ENCODE measurements at places on chromosomes 4 and X.
A peak's percentile ranks its signal among the peaks of the same experiment; 100 is the strongest.

GRCh38 chr4:87128006-87128705 is 92.3 kb downstream of the KLHL8 start:
- no peak for DNase-seq

DNA sequence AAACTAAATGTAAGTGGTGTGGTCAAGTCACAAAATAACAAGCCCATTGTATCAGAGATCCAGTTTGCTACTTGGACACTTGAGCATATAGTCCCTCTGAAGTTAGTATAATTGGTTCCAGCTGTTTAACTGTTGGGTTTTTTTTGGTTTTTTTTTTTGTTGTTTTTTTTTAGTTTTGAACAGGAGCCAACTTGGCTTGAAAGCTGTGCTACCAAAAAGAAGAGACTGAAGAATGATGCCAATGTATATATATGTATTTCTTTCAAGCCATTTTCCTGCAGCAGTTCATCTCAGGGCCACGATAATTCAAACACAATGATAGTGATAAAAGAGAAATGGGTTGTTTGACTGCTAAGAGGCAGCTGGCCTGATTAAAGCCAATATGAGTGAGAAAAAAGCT is 138.3 kb downstream of the PCDH18 start:
- no peak for DNase-seq

GRCh38 chr4:24778464-24779225 is 16.7 kb upstream of the SOD3 start:
- DNase-seq: no peak

GRCh38 chr4:71828470-71828869 is 44.6 kb upstream of the GC start:
- DNase-seq: no peak

GRCh38 chrX:138073626-138074025 is 507.7 kb downstream of the ZIC3 start:
- no peak for DNase-seq

GRCh38 chrX:103540145-103540544 is 20.9 kb upstream of the RAB40A start:
- no peak for DNase-seq

DNA sequence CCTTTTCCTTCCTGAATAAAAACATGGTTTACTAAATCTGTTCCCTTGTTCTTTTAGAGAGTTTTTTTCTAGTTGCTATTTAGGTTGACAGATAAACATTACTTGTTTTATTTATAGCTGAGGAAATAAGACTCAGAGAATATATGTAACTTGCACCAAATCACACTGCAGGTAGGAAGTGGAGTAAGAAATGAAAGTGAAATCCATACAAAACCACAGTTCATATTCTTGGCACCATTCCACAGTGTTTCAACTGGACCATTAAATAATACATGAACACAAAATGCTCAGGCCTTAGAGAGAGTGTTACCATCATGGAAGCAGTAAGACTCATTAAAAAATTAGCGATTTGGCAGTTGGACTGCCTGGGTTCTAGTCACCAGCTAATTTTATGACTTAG is 326.9 kb upstream of the SLIT2 start:
- DNase-seq: no peak

DNA sequence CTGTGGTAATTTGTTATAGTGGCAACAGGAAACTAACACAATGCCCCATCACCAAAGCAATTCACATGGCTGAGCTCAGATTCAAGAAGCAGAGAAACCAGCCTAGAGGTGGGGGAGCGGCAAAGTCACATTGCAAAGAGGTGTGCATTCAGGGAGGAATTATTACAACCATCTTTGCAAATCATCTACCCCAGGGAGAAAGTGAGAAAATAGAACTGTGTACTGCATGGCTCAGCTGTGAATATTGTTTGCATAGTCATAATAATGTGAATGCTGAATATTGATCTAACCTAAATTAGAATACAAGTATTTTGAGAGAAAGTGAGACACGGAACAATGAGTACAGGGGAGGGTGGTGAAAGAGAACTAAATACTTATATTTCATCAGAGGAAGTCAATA is 387.9 kb downstream of the BCOR start:
- DNase-seq: no peak

DNA sequence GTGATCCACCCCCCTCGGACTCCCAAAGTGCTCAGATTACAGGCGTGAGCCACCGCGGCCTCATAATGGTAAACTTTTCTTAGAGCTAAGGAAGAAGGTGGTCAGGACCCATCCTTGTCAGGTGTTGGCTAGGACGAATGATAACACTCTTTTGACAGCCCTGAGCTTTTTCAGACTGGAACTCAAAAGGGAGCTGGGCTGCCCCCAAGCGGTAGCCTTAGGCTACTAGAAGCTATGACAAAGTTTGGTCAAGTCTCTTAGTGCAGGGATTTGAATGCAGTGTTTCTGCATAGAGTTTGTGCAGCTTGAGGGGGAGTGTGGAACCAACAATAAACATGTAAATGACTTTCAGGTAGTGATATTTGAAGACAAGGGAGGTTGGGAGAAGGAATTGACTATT is 11.8 kb upstream of the HSD17B10 start:
- peak; percentile 63 for DNase-seq

- DNase-seq: no peak
Measured at GRCh38 chr4:133638751-133639150, 489.7 kb downstream of the PCDH10 start.

- no peak for DNase-seq
Measured at GRCh38 chr4:38188631-38189101, 228.5 kb downstream of the PTTG2 start.

GRCh38 chr4:7679406-7680040 is 244.8 kb upstream of the PSAPL1 start:
- peak; percentile 11 for DNase-seq

DNA sequence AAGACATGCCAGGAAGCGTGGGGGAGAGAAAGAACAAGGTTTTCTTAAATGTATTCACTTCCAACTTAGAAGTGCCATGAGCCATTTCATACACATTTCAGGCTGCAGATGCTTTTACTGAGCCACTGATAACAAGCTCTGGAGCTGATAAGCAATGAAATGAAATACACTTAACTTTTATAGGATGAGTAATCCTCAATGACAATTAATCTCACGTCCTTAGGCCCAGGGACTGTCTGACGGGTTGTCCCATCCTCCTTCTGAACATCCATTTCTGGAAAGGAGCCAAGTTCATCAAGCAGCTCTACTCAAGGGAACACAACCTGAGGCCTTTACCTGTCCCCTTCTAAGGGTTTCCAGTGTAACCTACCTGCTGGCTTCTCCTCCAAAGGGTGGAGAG is 121.2 kb downstream of the PARM1 start:
- no peak for DNase-seq

GRCh38 chr4:182449186-182449929 is 206.2 kb downstream of the TENM3 start:
- no peak for DNase-seq

DNA sequence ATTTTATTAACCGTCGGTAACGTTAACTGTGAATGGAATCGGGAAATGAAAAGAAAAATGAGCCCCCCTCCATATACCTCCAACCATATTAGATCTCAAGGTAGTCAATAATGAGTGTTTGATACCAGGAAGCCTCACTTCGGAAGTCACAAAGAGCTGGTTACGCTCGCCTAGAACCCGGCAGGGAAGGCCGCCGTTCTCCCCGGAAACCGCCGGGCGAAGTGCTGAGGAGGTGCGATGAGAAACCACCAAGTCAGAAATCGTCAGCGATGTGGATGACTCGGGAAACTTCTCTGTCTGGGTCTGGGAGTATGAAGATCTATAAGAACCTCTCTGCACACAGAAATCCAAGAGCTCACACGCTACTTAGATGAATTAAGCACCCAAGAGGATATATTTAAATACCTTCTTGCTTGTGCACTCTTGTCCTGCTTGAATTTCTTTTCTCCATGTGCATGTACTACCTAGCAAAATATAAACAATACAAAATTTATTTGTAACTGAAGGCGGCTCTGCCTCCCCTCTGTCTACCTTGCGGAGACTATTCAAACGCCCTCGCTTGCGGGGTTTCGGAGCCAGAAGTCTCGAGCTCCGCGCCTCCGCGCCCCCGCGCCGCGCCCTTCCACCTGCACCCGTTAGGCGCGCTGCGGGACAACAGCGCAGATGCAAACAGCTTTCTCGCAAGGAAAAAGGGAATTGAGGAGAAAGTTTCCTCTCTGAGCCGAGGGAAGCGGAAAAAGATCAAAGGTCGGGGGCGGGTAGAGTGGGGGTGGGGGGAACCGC is 17.8 kb downstream of the NKX6-1 start:
- DNase-seq: peak; percentile 39

DNA sequence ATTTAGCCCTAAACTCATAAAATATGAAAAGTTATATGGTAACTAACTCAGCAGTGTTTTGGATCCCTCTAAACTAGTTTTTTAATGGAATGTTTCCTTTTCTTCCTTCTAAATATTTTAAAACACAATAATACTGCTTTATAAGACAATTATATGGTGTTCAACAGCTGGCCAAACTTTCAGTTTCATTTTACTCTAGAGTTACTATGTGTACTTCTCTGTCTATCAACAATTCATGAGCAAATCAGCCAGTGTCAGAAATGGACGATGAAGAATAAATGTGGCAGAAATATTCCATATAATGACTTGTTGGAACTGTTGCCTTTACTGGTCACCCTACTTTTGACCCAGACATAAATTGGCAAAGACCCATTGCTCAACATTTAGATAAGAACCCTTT is 64.8 kb upstream of the CXXC4 start:
- DNase-seq: no peak

- peak; percentile 50 for DNase-seq
Measured at GRCh38 chr4:111641813-111642579, 503.3 kb upstream of the FAM241A start.

GRCh38 chr4:172410363-172410762 is 597.2 kb downstream of the GALNTL6 start:
- no peak for DNase-seq

DNA sequence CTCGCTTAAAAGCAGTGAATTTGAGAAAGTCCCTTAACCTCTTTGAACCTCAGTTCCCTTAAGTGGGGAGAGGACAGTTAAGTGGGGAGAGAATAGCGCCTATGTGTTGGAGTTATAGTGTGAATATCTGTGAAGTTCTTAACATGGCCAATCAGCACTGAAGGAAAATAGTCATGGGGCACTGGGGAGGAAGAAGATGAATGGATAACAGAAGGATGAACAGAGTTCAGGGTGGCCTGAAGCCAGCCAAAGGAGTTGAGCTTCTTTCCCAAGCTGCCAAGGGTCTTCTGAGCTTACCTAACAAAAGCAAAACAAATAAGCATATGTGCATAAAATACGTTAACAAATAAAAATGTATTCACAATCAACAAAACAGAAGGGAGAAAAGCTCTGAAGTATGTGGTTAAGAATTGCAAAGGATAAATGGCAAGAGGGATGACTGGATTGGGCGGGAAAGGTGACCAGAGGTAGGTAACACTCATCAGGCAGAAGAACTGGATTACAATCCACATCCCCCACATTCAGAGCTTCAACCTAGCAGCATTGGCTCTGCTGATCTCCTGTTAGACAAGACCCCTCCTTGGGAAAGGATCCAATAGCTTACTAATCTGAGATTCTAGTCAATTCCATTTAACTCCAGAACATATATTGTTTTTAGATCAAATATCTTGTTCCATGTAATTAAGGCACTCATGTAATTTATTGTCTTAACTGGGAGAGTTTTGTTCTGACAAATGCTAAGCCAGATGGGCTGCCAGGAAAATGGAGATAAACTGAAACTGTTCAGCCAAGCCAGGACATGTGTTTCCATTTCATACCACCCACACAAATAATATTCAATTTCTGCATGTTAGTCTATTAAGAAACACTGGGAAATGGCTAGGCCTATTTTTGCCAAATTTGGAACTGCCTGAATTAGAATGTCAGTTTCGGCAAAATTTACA is 221.2 kb downstream of the LDB2 start:
- no peak for DNase-seq

- DNase-seq: no peak
Measured at GRCh38 chrX:33156152-33156726, 55.1 kb downstream of the DMD start.

- DNase-seq: no peak
Measured at GRCh38 chrX:129830494-129830893, 13.2 kb downstream of the ZDHHC9 start.

DNA sequence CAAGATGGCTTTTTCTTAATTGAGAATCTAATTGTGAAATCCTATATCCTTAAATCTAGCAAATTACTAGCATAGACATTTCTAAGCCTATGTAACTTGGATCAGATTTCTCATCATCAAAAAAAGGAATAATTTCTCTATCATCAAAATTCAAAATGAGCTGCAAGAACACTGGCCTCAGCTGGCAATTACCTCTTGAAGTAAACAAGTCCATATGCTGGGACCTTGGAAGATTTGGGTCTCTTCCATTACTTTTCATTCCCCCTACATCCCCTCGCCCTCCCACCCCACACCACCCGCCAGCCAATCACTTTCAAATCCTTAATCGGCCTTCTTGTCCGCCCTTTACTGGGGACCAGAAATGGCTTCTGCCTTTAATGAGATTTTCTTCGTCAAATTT is 23.3 kb upstream of the MBTPS2 start:
- DNase-seq: no peak

DNA sequence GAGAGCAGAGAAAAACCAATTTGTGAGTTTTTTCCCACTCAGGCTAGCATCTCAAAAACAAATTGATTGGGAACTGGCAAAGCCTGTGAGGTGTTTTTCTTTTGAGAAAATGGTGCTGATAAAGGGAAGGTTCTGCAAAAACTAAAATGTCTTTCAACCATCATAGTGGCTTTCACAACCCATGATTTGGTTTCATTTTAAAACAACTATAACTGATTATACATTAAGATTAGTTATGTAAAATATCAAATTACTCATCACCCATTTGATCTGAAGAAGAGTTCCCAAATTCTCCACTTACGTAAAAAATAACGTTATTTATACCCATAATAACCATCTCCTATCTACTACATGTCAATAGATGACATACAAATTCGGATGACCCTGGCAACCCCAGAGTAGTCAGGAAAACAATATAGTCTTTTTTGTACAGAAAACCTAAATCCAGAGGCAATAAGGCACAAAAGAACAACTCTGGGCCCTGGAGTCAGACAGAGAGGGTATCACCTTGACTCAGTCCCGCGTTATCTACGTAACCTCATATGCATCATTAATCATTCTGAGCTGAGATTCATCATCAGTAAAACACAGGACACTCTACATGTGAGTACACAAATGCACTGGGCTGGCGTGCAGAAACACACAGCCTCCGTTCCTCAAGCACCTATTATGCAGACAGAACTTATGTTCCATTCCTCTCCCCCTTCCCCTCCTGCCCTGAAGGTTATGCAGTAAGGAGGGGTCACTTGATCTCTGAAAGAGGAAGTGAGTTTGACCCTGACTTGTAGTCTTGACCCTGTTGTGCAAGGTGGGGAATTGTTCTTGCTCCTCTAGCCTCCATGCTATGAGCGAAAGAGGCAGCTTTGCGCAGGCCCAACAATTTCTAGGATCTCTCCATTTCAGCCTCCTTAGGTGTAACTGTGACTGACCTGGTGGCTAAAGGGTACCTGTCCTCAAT is 82.2 kb downstream of the SLC9A7 start:
- DNase-seq: no peak
